ENCODE measurements at places on chromosomes 16 and 17.

GRCh38 chr16:28572696-28573510 is 19.2 kb downstream of the SGF29 start:
- no peak for DNase-seq

DNA sequence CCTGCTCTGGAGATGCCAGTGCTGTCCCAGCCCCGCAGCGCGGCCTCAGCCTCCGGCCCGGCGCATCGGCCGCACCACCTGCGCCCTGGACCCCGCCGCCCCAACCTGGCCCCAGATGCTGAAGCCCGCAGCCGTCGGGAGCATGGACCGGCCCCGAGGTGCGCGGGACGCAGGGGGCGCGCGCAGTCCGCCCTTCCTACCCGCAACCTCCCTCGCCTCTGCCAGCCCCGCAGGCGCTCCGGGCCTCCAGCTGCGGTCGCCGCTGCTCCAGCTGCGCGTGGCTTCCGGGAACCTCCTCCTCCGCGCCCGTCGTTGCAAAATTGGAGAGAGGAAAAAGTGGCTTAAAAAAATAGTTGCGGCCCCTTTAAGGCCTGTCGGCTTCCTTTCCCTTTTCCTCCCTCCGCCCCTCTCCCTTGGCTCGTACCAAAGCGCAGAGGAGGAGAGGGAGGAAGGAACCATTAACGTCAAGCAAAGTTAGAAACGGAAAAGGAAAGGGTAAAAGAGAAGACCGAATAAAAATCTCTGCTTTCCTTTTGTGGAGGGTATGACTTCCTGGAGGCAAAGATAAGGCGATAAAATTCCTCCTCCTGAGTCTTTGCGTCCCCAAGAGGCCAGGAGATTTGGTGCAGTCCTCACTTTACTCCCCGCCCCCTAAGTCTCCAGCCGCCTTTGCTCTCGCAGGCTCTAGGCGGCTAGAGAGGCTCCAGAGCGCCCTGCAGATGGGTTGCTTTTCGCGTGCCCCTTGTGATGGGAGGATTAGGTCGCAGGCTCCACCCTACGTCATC is at the start of gene CDIPT:
TSS of gene CDIPT (minus strand) at position 343 of the 785 bp plus-strand sequence. CDS start 369 bp downstream, outside the sequence.
- peak; percentile 95 for DNase-seq

- no peak for DNase-seq
Measured at GRCh38 chr17:62802561-62803205, 5.4 kb downstream of the MARCHF10 start.

DNA sequence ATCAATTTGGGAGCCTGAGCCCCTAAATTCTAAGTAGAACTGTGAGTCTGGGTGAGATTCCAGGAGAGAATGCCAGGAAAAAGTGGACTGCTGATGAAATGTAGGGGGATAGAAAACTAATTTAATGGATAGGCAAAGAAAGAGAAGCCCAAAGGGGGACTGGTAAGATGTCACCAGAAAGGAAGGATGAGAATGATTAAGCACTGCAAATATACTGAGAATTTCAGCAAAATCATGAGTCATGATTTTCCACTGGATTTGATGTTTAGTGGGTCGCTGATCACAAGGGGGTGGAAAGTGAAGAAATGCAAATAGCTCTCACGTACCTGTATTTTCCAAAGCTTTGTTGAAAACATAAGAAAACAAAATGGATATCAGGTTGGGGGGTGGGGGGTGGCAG is 201.8 kb downstream of the SLC39A11 start:
- peak; percentile 35 for DNase-seq

GRCh38 chr16:1338855-1339675 is 5.6 kb downstream of the BAIAP3 start:
- DNase-seq: no peak

- no peak for DNase-seq
Measured at GRCh38 chr16:71590584-71590983, 13.7 kb upstream of the TAT start.

- DNase-seq: no peak
Measured at GRCh38 chr17:20313306-20313705, 154.0 kb downstream of the LGALS9B start.

- peak; percentile 58 for DNase-seq
Measured at GRCh38 chr17:65277576-65277975, 140.4 kb downstream of the RGS9 start.

DNA sequence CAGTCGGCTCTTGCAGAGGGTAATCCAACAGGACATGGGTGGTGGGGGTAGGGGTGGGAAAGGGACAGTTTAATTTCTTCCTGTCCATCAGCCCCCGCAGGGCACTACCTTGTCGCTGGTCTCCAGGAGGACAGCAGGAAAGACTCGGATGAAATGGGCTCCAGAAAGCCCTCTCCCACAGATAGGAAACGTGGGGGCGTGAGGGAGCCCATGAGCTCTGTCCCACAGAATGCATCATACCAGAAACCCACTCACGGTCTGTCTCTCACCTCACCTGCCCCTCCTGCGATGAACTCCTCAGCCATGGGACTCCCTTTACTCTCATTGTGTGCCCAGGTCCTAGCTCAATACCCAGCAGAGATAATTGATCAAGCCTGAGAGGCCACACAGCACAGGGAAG is 240.1 kb downstream of the GSG1L start:
- no peak for DNase-seq

DNA sequence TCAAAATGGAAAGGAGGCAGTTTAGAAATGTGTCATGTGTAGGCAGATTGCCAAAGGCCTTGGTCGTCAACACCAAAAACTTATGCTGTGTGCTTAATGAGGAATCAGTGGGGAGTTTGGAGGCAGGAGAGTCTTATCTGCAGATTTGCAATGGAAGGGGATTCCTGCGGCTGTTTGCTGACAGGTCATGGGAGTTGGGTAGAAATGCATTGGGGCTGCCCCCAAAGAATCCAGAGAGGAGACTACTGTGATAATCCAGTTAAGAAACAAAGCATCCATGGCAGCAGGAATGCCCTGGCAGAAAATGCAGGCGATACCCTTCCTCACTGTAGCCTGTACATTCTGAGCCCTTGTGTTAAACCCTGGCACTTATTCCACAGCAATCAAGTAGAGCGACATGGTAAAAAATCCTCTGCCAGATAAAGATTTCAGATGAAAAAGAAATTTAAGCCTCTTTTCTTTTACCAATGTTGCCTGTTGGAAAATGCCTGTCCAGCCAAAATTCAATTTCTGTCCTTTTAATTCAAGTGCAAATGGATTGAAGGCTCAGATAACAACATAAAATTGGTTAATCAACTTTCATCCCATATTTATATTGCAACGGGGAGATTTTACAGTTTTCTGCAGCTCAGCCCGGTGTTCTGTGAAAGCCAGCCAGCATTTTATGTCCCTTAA is 491.0 kb upstream of the CDH5 start:
- DNase-seq: no peak

DNA sequence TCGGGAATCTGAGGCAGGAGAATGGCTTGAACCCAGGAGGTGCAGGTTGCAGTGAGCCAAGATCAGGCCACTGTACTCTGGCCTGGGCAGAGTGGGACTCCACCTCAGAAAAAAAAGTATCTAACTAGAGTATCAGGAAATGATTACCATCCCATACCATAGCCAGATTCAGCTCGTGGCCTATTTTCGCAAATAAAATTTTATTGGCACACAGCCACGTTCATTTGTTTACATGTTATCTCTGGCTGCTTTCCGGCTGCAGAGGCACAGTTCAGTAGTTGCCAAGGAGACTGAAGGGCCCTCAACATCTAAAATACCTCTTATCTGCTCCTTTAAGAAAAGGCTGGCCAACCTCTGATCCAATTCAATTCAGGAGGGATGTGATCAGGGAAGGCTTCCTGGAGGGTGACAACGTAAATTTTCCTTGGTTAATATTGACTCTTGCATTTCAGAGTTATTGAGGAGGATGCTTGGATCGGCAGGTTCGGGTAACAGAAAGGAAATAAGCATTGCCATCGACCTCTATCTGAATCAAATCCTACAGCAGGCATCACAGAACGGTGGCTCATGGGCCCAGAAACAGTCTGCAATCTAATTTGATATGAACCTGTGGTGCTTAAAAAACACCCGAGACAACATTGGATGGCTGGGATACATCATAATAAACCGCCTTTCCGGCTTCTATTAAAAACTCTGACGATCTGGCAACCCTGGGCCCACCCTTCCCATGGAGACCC is 73.8 kb downstream of the XYLT1 start:
- DNase-seq: no peak

GRCh38 chr17:29674281-29674680 is 51.6 kb upstream of the CORO6 start:
- no peak for DNase-seq

GRCh38 chr16:29809031-29809747 is 2.8 kb upstream of the PRRT2 start:
- DNase-seq: no peak

GRCh38 chr17:76575570-76575969 is 10.1 kb downstream of the ST6GALNAC2 start:
- no peak for DNase-seq

- no peak for DNase-seq
Measured at GRCh38 chr17:22496450-22496849, 804.1 kb downstream of the KCNJ18 start.

DNA sequence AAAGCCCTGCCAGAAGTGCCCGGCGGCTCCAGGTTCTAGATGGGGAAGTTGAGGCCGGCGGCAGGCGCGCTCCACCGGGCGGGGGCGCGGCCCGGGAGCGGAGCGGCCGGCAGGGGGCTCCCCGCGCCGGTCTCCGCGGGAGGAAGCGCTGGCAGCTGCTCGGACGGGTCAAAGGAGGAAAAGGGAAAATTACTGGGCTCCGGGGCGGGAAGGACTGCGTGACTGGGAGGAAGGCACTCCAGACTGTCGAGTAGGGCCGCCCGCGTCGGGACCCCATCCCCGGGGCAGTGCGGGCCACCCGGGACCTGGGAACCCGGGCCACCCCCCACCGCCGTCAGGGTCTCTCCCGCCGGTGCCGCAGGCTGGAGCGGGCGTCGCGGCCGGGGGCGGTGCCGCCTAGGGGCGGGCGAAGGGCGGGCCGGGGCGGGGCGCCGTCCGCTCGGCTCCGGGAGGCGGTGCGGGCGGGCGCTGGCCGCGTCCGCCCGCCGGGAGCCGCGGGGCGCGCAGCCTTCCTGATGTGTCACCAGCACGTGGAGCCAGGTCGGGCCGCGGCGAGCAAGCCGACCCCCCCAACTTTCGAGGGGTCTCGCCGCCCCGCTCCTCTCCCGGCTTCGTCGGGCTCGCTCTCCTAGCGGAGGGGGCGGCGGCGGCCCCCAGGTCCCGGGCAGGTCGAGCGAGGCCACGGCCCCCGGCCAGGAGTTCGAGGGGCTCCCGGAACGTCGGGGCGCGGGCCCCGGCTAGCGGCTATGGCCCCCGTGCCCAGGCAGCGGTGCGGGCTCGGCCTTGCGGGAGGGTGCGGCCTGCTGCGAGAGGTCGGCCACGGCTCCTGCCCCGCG is 167.5 kb downstream of the RAB11FIP4 start:
- peak; percentile 86 for DNase-seq

GRCh38 chr16:51898872-51899271 is 648.1 kb downstream of the TOX3 start:
- peak; percentile 34 for DNase-seq

- DNase-seq: no peak
Measured at GRCh38 chr17:65442691-65443090, 118.8 kb downstream of the AXIN2 start.

DNA sequence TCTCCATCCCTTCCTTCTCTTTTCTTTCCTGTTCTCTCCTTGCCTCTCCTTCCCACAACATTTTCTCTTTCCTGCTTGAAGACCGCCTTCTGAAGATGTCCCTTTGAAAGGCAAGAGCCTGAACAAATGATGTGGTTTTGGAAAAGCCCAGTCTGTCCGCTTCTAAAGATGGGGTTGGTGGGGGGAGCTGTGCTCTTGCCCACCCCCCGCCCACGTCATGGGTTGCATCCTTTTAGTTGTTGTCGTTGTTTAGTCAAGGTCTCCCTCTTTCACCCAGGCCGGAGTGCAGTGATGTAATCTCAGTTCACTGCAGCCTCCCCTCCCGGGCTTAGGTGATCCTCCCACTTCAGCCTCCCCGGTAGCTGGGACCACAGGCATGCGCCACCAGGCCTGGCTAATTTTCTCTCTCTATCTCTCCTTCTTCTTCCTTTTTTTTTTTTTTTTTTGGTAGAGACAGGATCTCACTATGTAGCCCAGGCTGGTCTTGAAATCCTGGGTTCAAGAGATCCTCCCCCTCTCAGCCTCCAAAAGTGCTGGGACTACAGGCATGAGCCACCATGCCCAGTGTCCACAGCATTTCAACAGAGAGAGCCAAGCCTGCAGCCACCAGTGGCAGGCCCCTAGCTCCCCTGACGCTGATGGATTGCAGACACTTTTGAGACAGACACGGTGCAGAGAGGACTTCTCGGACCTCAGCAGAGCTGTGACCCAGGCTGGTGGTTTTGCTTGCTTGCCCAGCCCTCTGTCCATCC is 26.0 kb upstream of the CIBAR2 start:
- no peak for DNase-seq

DNA sequence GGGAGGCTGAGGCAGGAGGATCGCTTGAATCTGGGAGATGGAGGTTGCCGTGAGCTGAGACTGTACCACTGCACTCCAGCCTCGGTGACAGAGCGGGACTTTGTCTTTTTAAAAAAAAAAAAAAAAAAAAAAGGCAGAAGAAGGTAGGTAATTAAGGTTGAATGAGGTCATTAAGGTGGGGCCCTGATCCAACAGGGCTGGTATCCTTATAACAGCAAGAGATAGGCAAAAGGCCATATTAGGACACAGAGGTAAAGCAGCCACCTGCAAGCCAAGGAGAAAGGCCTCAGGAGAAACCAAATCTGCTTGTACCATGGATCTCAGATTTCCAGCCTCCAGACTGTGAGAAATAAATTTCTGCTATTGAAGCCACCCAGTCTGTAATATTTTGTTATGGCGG is 60.3 kb downstream of the SPAG9 start:
- DNase-seq: no peak

GRCh38 chr17:6556121-6557039 is at the start of gene PITPNM3:
TSS of gene PITPNM3 (minus strand) at chr17:6556555. CDS start at chr17:6556406, 149 bp downstream.
- no peak for DNase-seq

- DNase-seq: no peak
Measured at GRCh38 chr17:59437791-59438281, 106.4 kb downstream of the YPEL2 start.

GRCh38 chr17:4583206-4583605 is 1.1 kb upstream of the SMTNL2 start:
- no peak for DNase-seq

DNA sequence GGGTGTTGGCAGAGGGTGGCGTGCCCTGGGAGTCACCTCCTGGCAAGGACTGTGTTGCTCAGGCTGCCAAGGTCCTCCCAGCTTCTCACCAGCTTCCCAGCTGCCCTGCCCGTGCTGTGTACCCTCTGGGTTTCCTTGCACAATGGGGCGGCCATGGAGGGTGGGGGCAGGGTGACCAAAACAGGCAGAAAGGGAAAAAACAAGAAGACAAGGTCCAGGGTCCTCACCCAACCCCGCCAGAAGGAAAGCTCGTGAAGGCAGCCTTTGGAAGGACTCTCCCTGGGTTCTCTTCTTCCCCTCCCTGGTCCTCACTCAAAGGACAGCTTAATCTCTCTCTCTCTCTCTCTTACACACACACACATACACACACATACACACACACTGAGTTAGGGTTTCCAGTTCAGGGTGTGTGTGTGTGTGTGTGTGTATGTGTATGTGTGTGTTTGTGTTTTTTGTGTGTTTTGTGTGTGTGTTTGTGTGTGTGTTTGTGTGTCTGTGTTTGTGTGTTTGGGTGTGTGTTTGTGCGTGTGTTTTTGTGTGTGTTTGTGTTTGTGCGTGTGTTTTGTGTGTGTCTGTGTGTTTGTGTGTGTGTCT is 2.0 kb downstream of the SLC13A5 start:
- DNase-seq: no peak

- no peak for DNase-seq
Measured at GRCh38 chr17:41919840-41920579, 1.3 kb upstream of the ACLY start.

Data from AG08395 (cell line).